GM18507 (cell line): ENCODE measurements at places on chromosomes 13 and 19.

- DNase-seq = no peak
Measured at GRCh38 chr19:38838208-38838985, 6.8 kb upstream of the ECH1 start.

- DNase-seq = no peak
Measured at GRCh38 chr19:16985403-16985802, 41.2 kb downstream of the CPAMD8 start.

DNA sequence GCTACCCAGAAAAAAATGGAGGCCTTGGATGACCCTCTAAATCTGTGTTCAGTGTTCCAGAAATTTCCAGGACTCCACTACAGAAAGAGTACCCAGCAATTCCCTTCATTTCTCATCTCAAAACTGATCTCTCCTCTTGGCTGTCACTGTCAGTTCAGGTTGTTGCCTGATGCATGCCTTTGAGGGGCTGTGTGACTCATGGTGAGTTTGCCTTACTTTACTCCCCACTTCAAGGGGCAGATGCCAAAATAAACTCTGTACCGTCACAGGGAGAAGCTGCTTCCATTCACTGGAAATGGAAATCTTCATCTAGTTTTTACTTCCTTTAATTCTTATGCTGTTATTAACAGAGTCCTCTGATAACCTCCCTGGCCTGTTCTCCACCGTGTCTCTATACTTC lies 1075.0 kb downstream of the DIAPH3 start:
- no peak for DNase-seq

DNA sequence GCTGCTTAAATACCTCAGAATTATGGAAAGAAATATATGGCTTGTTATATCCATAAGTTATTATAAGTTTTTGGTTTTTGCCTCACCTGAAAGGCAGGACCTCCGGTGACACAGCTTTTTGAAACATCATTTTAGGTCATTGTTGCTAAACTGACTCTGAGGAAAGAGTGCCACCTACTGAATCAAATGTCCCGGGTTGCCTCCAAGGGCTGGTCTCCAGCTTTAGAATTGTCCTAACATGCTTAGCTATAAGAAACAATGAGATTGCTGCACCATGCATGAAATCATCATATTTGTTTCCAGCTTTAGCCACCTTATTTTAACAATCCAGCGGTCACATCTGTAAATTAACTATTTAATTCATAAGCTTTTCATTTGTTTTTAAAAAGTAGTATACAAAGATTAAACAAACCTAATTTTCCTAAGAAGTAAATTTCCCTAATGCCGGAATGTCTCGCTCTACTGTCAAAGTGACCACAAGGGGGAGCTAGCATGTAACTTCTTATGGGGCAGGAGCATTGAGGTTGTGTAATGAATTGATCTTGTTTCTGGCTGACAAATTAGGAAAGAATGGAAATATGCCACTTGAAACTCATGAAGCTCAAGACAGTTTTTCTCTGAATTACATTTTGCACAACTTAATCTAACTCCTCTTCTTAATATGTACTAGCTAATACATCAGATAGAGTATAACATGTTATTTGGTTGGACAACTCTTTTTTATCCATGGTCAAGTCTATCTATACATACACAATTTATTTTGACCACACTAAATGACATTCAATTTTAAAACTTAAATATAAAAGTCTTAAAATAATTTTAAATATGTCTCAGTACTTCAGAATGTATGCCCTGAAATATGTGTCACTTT lies 6.7 kb upstream of the PCDH17 start:
- no peak for DNase-seq

GRCh38 chr13:74554569-74555275 lies 420.5 kb upstream of the KLF12 start:
- no peak for DNase-seq
